Skin of body (tissue), 3 donors: ENCODE measurements at places on chromosomes 7 and 10.
A peak's percentile ranks its signal among the peaks of the same experiment; 100 is the strongest.

- no peak for DNase-seq
Observed at GRCh38 chr10:36087006-36088005, 445.2 kb upstream of the FZD8 start.

GRCh38 chr10:43926371-43926770 lies 277.7 kb upstream of the ZNF32 start:
- no peak for DNase-seq

DNA sequence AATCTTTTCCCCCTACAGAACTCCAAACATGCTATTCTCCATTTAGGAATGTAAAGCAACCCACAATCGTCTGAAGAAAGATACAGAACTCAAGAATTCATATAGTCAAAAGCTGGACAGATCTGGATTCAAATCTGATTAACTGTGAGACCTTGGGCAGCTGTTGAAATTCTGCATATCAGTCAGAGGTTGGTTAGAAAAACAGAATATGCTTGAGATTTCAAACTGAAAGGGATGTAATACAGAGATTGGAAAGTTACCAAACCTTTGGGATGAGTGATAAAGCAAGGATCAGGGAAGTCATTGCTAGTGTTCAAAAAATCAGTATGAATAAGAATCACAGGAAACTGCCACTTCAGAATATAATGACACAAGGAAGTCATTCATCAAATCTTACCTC lies 406.6 kb downstream of the HTR7 start:
- no peak for DNase-seq

DNA sequence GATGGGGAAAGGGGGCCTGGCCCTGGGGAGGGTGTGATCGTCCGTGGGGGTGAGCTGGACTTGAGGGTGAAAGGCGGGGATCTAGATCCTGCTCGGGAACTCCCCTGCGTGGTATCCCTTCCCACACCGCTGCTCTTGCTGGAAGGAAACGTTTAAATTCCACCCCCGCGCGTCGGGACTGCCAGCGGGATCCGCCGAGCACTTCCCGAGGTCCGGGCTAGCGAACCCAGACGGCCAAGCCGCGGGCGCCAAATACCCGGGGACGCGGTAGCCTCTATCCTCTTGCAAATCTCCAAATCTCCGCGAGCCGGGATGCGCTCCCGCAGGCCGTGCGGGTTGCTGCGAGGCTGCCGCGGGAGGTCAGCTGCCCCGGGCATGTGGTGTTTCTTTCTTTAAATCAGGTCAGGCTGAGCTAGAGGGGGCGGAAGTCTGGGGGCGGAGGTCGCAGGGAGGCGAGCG lies 904 bp downstream of the NPTX2 start:
- no peak for DNase-seq

GRCh38 chr7:81285142-81285871 lies 366.5 kb upstream of the SEMA3C start:
- no peak for DNase-seq

GRCh38 chr10:31721096-31721495 lies 207.5 kb downstream of the ARHGAP12 start:
- peak; percentile 34 for DNase-seq

- no peak for DNase-seq
Observed at GRCh38 chr7:127629268-127629854, 11.4 kb upstream of the PAX4 start.

DNA sequence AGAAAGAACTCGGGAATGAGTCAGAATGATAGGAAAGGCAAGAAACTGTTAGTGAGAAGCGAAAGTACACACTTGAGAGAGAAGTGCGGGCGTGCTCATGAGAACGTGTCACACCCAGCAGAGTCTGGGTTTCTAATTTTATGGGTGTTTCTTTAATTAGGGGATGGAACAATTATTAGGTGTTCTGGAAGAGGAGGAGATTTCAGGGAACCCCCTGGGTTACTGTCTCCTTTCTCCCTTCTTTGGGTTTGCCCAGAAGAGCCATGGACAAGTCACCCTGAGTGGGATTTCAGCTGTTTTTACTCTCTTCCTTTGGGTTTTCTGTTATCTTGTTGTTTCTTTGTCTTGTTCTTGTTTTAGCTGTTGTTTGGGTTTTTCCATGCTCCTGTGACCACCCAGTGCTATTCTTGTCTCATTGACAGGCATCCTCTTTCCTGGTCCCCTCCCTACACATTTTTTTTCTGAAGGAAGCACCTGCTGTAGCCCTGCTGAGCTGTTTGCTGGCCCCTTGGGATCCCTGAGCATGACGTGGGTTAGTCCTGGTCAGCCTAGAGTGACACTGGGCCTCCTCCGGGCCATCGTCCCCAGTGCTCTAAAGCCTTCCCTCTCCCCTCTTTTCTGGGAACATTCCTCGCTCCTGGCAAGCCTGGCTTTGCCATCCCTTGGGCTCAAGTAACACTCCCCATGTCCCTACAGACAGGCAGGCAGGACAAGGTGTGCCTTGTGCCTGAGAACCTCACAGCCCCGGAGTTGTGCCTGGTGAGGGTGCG lies 3.5 kb downstream of the SH2D4B start:
- peak; percentile 22 for DNase-seq

DNA sequence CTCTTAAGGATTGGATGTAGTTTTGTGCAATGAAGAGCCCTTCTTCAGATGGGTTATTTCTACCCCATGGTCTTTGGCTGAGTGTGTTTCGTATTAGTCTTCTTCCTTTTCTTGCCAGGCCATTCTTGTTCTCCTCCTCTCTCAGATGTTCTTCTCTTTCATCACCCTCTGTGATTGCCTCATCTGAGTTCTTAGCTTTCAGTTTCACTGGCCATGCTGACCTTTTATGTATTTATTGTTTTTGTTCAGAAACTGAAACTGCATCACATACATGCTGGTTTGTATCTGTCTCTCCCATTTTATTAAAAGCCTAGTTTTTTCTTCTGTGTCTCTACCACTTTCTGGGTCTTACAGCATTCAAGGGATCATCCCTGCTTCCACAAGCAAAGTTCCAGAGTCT lies 21.7 kb upstream of the PCGF5 start:
- no peak for DNase-seq

- peak; percentile 22 for DNase-seq
Observed at GRCh38 chr10:26556748-26557640, 118.9 kb downstream of the APBB1IP start.

DNA sequence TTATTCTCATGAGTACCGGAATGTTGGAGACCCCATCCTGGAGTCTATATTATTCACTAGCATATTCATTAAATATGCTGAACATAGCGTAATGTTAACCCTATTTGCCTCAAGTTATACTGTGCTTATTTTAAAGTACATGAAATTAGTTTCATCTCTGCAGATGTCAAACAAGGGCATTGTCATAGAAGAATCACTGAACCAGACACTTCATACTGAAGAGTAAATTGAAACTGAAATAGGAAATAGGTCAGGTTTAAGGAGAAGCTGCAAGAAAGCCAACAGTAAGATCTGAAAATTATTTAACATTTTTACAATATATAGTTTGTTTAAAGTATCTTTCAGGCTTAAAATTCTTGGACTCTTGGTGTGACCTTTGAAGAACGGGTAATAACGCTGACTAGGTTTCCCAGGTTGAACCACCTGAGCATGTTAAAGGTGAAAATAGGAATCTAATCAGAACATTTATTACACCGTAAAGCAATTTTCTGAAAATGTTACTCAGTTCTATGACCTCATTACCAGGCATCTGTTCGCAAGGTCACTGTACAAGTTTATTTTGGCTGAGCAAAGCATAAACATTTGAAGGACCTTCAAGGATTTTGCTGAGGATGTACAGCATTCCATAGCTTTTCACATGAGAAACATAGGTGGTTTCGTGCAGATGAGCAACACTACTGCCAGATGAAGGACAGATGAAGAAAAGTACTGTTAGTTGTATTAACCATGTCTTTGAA lies 82.7 kb downstream of the REEP3 start:
- no peak for DNase-seq

DNA sequence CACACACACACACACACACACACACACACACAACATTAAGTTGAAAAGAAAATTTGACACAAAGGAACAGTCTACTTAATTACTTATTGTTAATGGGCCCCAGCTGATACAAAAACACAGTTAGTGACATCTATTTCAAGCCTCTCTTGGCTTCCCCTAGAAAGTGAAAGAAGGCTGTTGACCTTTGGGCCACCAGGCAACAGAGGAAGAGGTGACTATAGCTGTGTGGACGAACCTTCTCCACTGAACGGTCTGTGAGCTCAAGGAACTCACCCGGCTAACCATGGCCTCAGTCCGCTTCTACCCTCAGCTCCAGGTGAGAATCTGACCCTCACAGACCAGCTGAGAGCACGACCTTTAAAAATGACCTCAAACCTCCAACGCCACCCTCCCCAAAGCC lies 32.9 kb upstream of the CALN1 start:
- no peak for DNase-seq

- no peak for DNase-seq
Observed at GRCh38 chr7:147564786-147565476, 1025.6 kb upstream of the C7orf33 start.

- DNase-seq = no peak
Observed at GRCh38 chr10:62036186-62037081, 134.9 kb downstream of the ARID5B start.

GRCh38 chr7:43954524-43955228 lies 28.4 kb downstream of the UBE2D4 start:
- DNase-seq = peak; percentile 29

- DNase-seq = no peak
Observed at GRCh38 chr10:123561141-123561440, 105.1 kb upstream of the GPR26 start.

DNA sequence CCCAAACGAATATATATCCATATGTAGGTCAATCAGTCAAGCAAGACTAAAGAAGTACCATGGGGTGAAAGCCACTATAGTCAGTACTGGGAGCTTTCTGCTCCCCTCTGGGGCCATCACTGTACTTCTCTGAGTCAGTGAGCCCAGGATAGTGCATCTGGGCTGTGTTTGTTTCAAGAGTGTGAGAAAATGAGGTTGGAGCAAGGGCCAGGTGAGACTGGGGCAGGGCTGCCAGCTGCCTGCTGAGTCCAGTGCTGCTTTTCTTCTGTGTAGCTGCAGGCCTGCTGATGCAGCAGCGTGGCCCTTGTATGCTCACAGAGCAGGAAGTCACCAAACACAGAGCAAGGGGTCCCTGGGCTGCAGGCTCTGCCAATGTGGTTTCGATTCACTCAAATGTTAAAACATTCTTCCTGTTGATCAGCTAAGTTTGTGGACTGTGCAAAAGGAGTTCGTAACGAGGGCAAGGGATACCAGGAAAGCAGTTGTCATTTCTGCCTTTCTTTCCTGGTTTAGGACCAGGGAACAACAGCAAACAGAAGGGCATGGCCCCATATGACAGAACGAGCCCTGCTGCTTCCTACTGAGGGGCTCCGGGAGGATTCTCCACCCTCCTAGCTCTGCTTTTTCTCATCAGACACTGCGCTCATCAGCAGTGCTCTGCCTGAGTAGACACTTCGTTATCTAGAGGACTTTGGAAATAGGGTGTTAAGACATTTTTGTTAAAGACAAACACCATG lies 65.4 kb upstream of the TNS3 start:
- DNase-seq = peak; percentile 32

DNA sequence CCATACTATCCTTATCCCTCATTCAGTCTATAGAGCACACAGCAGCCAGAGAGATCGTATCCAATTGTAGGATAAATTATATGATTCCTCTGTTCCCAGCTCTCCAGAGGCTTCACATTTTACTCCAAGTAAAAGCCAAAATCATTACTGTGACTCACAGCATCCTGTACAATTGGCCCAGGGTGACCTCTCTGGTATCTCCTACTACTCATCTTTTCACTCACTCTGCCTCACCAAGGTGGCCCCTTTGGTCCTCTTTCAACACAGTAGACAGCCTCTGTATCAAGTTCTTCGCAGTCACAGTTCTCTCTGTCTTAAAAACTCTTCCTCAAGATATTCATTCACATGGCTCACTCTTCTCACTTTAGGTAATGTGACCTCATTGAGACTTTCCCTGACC lies 72.6 kb upstream of the LSM8 start:
- no peak for DNase-seq

DNA sequence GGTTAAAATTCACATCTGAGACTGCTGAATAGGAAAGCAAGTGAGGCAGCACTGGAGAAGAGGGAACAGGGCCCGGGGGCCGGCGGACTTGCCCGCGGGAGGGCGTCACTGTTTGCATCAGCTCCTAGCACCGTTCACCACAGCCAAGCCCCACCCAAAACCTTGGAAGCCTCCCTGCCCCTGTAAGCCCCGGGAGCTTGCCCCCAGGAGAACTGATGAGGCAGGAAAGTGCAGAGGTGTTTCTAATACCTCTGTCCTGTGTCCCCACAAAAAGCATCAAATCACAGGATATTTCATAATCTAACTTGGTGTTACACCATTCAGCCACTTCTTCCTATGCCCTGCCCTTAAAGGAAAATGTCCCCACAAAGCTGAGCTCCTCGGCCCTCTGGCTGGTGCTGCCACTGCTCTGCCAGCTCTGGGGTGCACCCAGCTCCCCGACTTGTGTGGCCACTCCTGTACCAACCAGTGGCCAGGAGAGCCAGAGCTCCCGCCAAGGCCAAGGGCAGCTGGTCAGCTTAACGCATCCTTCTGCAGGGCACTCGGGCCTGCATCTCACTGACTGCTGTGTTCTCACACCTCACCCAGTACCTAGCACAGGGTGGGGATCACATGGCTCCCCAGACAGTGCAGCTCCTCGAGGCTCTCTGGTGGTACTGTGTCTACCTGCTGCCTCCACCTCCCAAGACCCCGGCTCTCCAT lies 47.3 kb upstream of the CNPY1 start:
- no peak for DNase-seq

DNA sequence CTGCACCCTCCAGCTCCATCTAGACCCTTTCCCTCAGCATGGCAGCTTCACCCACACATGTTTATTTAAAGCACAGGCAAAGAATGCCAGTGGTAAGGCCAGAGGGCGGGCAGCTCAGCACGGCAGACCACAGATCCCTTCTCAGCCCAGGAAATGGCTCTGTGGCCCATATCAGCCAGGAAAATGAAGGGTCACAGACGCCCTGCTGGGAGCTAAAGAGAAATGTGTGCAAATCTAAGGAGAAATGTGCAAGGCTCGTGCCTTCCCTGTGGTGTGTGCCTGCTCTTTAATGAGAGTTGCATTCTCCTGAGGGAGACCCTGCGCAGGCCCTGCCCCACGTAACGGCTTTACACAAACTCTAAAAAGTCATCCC lies 23.0 kb downstream of the PTPRN2 start:
- DNase-seq = no peak

DNA sequence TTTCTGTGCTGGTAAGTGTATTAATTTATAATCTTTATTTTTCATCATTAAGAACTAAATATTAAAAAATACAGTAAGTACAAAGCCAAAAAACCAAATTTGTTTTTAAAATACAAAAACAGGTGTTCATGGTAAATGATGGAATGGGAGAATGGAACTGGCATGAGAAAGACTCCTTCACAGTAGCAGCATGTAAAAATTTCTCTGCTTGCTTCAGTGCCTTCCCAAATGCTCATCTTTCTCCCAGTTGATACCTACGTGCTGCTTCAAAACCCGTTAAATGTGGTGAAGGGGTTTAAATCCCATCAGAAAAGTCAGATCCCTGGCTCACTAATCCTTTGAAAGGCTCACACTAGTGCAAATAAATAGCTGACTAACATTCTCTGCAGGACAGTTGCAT lies 4.2 kb downstream of the RNF133 start:
- DNase-seq = no peak
